Astrocyte (in vitro differentiated cells and primary cell): ENCODE measurements at places on chromosomes 6 and 20. TPM values are rescaled to one million over a fixed set of nuclear protein-coding genes. Genes with fewer than 3 reads are reported as not detected.
A peak's percentile ranks its signal among the peaks of the same experiment; 100 is the strongest.

DNA sequence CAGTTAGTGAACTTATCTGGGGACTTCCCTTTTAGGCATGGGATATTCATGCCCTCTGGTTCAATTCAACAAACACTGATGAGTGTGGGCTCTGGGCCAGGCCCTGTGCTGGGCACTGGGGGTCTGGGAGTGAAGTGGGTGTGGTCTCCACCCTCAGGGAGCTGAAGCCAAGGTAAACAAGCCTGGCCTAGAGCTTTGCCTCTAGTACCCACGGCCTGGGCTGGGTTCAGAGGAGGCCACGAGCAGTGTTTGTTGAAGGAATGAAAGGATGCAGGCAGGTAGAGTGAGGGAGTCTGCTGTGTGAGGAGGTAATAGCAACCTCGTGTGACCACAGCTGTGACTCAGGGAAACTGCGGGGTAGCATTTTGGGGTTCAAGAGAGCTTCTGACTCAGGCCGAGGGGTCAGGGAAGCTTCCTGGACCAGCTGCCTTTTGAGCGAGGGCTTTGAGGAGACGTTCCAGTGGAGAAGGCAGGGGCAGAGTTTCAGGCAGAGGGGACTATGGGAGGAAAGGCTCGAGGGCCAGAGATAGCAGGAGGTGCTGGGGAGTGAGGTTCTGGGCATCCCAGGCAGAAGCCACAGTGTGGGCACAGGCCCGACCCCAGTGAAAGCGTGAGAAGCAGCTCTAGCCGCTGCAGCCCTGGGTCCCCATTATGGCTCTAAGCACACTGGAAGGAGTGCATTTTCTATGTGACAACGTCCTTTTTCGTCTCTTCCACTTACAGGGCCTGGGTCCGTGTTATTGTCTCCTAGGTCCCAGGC is 5.6 kb downstream of the MYLK2 start:
- DNase-seq = no peak

Gene CRISP2
- total RNA-seq = not detected in 2 replicates

Gene SOX4
- total RNA-seq = 94.9 and 108 TPM in 2 replicates

- DNase-seq = no peak
These were observed 48.0 kb downstream of the RARS2 start for GRCh38 chr6:87541744-87542143.

Gene MYB
- total RNA-seq = 0.12 TPM in 1 of 2 replicates, not detected in the other

DNA sequence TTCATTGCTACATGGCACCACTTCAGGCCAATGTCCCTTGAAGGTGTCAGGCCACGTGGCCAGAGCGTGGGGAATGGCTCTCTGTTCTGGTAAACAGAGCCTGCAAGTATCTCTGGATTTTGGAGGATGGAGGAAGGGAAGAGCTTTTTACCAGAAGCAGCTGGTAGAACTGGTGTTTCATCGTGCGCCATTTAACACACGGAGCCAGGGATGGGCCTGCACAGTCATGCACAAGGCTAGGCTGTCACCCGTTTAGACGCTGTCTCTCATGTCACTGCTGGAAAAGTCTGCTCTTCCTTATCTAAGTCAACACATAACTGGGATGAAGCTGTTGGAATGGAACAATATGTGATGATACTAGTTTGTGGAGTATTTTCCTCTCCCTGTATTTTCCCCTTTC is 123.9 kb downstream of the IBTK start:
- DNase-seq = no peak

Gene NFKBIE
- 10.1 and 11.0 TPM in 2 replicates for total RNA-seq

GRCh38 chr6:128252341-128253176 is 267.8 kb downstream of the PTPRK start:
- peak; percentile 41 for DNase-seq
